A172 (cell line): ENCODE measurements at places on chromosomes 4 and X. TPM values are rescaled to one million over a fixed set of nuclear protein-coding genes. Genes with fewer than 3 reads are reported as not detected.

GRCh38 chrX:103722505-103722904, 11.8 kb downstream of the TMEM31 start:
- no peak for DNase-seq

- DNase-seq, result no peak
These were observed 44.3 kb upstream of the GALNT7 start for GRCh38 chr4:173124209-173124865.

DNA sequence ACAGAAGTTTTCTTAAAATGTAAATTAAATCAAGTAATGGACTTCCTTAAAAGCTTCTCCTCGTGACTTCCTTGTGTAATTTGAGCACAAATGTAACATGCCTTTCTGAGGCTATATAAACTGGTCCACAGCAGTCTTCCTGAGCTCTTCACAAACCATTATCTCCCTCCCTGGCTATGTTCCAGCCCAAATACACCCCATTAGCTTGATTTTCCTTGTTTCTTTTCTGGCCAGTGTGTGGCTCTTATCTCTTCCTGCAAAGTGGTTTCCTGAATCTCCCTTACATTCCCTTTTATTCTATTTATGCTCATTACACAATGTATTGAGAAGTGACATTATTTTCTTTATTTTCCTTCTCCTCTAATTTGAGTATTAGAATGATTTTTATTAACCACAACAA, 1085.3 kb upstream of the PCDH10 start:
- no peak for DNase-seq

Gene CFI
- 1.1 TPM in 1 of 2 replicates, not detected in the other for total RNA-seq
